ENCODE measurements at places on chromosomes 1 and 21.

DNA sequence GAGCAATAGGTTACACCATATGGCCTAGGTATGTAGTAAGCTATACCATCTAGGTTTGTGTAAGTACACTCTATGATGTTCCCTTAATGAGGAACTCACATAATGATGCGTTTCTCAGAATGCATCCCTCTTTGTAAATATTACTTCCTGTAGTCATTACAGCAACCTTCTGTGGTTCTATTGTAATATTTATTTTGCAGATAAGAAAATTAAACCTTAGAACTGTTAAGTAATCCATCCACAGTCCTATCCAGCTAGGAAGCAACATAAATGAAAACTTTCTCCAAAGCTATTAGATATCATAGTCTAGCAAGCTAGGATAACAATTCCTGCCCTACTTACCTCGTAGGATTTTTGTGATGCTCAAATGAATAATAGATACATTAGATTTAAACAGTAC is 88.7 kb downstream of the WLS start:
- no peak for DNase-seq

- DNase-seq = no peak
Measured at GRCh38 chr1:33791251-33791650, 72.6 kb upstream of the HMGB4 start.

DNA sequence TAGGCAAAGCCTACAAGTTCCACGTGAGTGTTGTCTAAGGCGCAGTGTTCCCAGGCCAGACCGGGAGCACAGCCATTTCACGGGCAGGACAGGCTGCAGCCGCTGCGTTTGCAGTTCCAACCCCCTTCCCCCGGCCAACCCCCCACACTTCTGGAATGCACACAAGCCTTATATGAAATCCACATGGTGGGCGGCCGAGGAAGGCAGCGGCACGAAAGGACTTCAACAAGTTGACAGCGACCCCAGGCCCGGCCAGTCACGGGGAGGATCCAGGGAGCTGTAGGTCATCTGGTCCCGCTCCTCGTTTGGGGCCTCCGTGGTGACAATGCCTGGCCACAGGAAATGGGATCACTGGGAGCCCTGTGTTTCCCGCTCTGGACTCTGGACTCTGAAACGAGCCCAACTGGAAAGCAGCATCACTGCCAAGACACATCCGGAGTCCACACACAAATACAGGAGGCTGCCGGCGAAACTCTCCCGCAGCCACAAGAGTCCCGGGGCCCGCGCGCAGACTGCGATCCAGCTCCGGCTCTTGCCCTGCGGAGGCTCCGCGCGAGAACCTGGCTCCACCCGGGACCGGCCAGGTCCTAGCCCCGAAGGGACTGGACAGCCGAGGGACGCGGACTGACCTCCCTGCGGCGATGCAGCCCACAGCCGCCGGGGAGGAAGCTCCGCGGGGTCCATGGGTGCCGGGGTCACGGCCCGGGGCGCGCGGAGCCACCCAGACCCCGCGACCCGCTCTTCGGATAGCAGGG is 794 bp downstream of the NID1 start:
- DNase-seq = no peak

GRCh38 chr1:46411010-46411405 is 16.9 kb downstream of the FAAH start:
- DNase-seq = no peak

GRCh38 chr1:234176000-234176399 is 197.3 kb upstream of the COA6 start:
- no peak for DNase-seq

- DNase-seq = no peak
Measured at GRCh38 chr1:61680500-61680899, 44.4 kb downstream of the TM2D1 start.

- DNase-seq = no peak
Measured at GRCh38 chr1:63861052-63861691, 87.4 kb downstream of the ROR1 start.

DNA sequence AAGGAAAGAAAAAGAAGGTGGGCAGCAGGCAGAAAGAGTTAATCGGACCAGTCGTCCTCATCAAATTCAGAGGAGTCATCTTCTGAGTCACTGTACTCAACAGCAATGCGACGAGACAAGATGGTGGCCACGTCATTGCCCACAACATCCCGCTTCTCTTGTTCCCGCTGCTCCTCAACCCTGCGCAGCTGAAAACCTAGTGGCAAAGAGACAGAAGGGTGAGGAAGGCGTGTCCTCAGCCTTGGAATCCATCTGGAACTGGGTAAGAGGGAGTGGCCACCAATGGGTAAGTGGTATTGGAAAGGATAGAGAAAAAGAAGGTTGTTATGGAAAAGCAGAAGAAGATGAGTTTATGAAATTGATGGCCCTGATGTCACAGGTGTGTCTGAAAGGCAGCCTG is 15.7 kb downstream of the GPR3 start:
- no peak for DNase-seq

GRCh38 chr1:53147174-53147573 is 4.7 kb upstream of the SLC1A7 start:
- no peak for DNase-seq
